AG09319 (cell line): ENCODE measurements at places on chromosomes 5 and 9.

GRCh38 chr5:17289681-17290539 is 72.5 kb downstream of the BASP1 start:
- DNase-seq: no peak

DNA sequence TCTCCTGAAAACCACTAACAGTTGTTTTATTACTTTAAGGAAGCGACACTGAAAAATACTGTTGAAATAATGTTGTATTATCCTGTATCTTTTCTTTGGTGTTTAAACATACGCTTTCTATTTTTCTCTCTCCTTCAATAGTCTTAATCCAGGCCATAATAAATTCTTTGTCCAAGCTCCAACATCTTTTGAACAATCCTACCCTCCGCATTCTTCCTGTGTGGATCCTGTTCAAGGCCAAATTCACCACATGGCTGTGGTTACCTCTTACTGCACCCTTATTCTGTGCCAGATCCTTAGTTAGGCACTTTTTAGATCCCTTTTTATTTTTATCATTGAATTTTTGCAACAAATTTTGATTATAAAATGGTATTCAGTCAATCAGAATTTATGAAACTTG is 1691.5 kb downstream of the MAT2B start:
- no peak for DNase-seq

GRCh38 chr5:110738503-110738811 is 350 bp upstream of the SLC25A46 start:
- DNase-seq: no peak

DNA sequence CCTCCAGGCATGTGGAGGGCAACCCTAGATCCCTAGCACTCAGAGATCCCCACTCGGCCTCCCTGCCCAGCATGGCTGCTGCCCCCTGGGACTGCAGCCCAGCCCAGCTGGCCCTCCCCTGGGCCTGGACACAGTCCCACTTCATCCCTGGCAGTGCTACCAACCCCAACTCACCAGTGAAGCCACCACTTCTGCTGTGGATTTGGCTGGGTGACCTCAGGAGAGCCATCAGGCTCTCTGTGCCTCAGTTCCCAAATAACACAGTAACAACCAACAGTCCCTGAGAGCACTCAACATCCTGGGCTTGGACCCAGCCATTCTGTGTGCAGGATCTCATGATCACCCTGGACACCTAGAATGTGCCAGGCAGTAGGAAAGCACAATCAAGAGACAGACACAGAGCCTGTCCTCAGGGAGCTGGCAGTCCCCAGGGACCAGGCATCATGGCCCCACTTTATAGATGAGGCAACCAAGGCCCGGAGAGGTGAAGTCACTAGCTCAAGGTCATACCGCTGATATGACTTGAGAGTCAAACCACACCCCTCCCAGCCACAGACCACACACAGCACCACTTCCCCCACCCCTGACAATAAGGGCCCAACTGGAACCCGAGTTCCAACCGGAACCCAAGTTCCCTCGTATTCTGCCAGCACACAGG is 4.7 kb upstream of the PSMB7 start:
- DNase-seq: no peak

DNA sequence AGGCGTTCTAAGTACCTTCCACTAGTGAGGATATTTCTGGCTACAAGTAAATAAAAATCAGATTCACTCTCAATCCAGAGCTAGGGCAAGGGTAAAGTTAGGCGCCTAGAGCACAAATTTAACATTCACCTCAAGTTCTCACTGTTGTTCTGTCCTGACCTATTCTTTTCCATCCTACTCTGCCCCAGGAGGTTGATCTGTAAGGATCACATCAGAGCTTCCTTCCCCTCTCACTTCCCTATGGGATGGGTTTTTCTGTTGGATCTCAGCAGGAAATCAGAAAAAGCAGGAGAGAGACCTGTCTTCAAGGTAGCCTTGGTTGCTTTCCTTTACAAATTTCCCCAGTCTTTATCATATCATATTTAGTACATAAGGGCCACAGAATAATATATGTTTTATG is 316.7 kb downstream of the GABRG2 start:
- no peak for DNase-seq

DNA sequence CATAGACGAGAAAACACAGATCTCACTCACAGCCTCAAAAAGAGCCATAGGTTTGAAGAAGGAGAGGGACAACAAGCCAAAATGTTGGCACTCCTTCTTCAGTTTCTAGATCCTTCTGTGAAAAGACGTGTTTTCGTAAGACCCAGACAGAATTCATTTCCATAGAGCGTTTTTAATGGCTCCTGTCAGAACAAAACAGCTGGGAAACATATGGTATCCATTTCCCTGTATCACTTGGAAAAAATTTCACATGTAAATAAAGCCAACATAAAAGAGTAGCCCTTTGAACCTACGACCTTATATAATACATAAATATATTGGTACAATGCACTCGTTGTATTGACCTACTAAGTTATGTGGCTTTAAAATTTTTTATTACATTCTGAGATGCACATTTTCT is 108.1 kb downstream of the SNCAIP start:
- peak; percentile 4 for DNase-seq

DNA sequence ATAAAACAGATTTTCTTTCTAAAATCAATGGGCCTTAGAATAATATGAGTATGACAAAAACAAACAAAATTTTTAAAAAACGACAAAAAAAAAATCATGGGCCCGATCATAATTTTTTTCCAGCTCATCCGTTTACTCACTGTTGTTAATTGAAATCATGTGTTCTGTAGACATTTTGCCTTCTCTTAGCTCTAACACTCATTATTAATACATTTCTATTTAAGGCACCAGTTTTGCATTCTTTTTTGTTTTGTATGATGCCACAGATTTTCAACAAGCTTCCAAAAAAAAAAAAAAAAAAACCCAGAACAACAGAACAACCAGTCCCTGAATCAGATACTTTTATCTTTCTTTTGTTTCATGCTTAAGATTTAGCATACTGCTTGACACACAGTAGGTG is 86.4 kb downstream of the PRLR start:
- DNase-seq: no peak

DNA sequence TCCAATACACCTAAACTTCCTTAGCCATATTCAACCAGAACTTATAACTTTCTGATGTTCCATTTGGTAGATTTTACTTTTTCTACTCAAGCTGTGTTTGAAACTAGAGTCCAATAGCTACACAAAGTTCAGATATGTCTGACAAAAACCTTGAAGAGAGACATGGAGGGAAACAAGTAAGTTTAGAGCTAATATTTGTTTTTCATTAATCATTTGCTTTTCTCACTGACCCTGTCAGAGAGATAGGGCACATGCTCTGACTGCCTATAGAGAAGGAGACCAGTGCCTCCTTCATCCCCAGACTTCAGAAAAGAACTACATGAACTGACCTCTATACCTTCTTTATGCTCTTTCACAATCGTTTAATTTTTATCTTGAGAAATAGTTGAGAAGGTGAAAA is 157.0 kb upstream of the PPP1R2B start:
- DNase-seq: no peak

GRCh38 chr9:91775011-91775707 is 174.9 kb downstream of the ROR2 start:
- no peak for DNase-seq

DNA sequence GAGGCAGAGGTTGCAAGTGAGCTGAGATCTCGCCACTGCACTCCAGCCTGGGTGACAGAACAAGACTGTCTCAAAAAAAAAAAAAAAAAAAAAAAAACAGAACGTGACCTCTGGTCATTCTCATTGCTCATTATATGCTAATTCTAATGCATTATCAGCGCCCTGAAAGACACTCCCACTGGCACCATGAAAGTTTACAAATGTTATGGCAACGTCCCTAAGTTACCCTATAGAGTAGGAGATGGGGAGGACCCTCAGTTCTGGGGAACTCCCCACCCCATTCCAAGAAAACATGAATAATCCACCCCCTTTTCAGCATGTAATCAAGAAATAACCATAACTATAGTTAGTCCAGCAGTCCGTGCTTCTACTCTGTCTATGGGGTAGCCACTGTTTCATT is 48.9 kb upstream of the DENND4C start:
- no peak for DNase-seq

- DNase-seq: peak; percentile 83
Measured at GRCh38 chr5:143061161-143061945, 291.2 kb downstream of the ARHGAP26 start.

DNA sequence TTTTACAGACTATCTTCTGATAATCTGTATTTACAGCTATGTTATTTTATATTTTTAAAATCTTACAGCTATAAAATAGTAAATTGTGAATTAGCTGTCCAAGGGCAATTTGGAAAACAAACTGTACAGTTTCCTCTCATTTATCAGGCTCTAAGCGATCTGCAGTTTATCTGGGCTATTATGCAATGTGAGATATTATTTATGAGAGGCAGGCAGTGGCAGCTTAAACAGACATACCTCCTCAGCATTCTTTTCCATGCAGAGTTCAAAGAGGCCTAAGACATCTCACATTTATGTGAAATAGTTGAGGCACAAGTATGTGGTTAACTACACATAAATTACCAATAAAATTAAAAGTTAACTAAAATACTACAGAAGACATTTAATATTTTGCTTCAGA is 10.2 kb downstream of the NIPSNAP3B start:
- no peak for DNase-seq
